Foreskin fibroblast (primary cell): ENCODE measurements at places on chromosomes 12 and 14.

DNA sequence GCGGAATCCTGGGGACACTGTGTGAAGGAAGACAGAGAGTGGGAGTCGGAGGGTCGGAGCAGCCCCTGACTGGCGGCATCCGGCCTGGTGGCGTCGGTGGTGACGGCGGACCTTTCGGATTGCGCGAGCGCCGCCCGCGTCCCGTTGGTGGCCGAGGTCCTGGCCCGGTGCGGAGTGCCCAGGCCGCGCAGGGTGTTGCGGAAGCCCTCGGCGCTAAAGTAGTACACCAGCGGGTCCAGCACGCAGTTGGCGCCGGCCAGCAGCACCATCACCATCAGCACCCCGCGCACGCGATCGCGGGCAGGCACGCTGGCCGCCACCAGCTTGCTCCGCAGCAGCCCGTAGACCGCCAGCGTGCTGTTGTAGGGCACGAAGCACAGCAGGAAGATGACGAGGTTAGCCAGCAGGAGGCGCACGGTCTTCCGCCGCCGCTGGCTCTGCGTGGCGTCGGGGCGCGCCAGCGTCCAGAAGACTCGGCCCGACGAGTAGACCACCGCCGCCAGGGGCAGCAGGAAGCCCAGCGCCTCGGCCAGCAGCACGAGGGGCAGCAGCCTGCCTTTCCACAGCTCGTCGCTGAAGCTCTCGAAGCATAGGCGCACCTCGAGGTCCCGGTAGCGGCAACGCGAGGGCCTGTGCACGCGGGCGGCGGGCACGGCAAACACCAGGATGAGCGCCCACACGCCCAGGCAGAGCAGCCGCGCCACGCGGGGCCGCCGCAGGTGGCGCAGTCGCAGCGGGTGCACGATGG lies 13.1 kb upstream of the CHD4 start:
- DNase-seq = peak; percentile 76

DNA sequence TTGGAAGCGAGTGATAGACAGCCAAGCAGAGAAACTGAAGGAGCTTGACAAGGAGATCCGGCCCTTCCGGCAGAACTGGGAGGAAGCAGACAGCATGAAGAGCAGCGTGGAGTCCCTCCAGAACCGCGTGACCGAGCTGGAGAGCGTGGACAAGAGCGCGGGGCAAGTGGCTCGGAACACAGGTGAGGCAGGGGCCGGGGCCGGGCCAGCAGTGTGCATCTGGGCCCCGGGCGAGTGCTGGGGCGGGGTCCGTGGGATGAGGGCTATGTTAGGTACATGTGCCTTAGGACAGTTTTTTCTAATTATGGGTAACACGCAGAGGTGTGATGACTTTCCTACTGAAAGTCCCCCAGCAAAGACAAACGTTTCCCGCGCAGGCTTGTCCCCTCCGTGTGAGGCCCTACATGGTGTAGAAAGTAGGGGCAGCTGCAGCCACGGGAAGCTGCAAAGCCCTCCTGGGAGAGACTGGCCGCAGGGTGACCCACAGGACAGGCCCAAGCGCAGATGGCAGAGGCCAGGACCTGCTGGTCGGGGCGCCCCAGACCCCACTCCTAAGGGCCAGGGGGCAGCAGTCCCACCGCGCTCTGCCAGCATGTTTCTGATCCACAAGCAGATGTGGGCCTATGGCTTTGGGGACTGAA lies 19.1 kb upstream of the AMN start:
- no peak for DNase-seq

- DNase-seq = no peak
Observed at GRCh38 chr14:105487449-105487985, 831 bp downstream of the CRIP1 start.

GRCh38 chr14:24979725-24980239 lies 70.2 kb downstream of the STXBP6 start:
- no peak for DNase-seq

- no peak for DNase-seq
Observed at GRCh38 chr14:64865109-64865508, 14.6 kb downstream of the SPTB start.

DNA sequence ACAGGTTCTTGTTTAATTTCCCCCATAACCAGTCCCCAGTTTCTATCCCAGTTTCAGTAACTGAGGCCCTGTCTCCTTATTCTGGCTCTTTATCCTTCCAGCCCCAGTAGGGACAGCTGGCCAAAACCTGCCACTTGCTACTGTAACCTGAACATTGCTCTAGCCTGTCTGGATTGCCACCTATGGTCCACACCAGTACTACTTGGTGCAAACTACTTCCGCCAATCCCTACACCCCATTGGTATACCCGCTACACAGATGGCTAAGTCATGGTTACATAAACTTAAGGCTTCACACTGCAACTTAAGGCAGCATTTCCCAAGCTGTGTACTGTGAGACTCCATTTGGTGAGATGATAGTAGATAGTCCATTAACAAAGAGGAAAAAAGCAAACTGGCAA lies 20.3 kb upstream of the C12orf76 start:
- no peak for DNase-seq

GRCh38 chr12:116727261-116727660 lies 10.6 kb downstream of the SPRING1 start:
- DNase-seq = no peak

- DNase-seq = no peak
Observed at GRCh38 chr12:42873401-42873800, 283.9 kb upstream of the PRICKLE1 start.

- DNase-seq = no peak
Observed at GRCh38 chr14:89458713-89459420, 41.8 kb upstream of the FOXN3 start.

GRCh38 chr14:24100197-24100981 lies 6.3 kb downstream of the PCK2 start:
- DNase-seq = no peak

DNA sequence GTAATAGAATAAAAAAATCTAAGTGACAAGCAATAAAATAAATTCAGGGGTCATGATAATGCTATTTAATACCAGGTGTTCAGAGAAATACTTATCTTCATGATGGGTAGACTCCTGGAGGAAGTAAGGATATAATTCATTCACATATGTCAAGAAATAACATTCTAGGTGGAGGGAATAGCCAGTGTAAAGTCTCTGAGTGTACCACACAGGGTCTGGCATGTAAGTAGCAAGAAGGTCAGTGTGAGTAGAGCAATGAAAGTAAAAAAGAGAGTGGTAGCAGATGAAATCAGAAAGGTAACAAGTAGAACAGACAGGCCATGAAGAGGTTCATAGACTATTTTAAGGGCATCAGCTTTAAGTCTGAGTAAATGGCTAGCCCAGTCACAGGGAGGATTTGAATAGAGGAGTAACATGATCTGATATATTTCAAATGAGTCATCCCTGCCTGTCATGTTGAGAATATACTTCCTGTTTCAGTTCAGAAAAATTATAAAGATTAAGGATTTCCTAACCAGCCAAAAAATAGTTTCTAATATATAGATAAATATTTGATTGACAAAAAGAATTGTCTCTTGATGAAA lies 519.9 kb downstream of the C12orf50 start:
- DNase-seq = peak; percentile 12

GRCh38 chr12:100688451-100688864 lies 106.1 kb upstream of the ANO4 start:
- no peak for DNase-seq

DNA sequence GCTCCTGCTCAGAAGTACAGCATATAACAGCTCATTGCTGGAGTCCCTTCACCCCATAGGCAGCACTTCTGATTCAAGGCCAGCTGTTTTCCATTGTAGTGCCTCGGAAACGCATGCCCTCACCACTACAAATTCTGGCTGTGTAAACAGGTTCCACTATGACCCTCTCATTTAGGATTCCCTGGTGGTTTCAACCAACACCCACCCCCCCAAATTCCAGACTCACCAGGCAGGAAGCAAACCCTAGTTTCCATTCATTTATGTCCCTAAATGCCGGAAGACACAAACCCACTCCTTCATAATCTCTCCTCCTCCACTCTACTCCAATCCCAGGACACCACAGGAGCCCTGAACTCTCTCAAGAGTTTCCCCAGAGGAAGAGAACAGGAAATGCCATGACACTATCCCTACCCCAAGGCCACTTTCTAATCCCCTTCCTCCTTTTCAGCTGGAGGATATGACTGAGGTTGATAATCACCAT lies 75.9 kb upstream of the TMPO start:
- DNase-seq = peak; percentile 12

- DNase-seq = no peak
Observed at GRCh38 chr14:31961896-31962295, 115.2 kb upstream of the ARHGAP5 start.

GRCh38 chr12:7304456-7304855 lies 584 bp downstream of the ACSM4 start:
- DNase-seq = no peak

- no peak for DNase-seq
Observed at GRCh38 chr12:24409868-24410267, 460.4 kb upstream of the SOX5 start.

GRCh38 chr12:25979563-25979962 lies 21.1 kb downstream of the RASSF8 start:
- peak; percentile 45 for DNase-seq

DNA sequence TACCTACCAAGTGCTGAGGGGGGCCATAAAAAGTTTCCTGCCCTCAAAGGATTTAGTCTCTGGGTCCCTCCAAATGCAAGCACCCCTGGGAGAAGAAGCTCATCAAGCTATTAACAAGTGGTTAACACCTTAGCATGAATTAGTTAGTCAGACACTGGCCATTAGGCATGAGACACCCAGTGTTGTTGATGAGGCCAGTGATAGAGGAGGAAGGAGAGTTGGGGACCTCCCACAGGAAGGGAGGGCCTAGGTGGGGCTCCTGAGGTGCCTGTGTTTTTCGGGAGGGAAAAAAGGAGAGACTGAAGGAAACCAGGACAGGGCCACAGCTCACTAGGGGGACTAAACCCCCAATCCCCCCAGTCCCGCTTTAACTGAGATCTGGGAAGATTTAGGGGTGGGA lies 4.5 kb upstream of the KRT71 start:
- no peak for DNase-seq

DNA sequence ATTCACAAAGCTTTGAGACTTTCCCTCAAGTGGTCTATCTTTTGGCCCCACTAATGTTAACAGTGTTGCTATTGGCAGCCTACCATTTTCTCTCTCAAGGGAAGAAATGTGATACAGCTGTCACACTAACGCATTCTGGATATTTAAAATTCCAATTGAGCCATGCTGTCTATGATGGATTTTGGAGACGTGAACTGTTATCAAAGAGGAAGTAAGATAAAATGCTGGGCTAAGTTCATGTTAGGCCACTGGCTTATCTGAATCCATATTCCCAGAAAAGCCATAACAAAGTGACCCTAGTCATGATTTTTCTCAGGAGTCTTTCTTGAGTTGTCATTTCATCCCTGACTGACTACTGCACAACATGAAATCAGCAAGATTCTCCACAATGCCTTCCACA lies 200.2 kb downstream of the PHLDA1 start:
- no peak for DNase-seq

DNA sequence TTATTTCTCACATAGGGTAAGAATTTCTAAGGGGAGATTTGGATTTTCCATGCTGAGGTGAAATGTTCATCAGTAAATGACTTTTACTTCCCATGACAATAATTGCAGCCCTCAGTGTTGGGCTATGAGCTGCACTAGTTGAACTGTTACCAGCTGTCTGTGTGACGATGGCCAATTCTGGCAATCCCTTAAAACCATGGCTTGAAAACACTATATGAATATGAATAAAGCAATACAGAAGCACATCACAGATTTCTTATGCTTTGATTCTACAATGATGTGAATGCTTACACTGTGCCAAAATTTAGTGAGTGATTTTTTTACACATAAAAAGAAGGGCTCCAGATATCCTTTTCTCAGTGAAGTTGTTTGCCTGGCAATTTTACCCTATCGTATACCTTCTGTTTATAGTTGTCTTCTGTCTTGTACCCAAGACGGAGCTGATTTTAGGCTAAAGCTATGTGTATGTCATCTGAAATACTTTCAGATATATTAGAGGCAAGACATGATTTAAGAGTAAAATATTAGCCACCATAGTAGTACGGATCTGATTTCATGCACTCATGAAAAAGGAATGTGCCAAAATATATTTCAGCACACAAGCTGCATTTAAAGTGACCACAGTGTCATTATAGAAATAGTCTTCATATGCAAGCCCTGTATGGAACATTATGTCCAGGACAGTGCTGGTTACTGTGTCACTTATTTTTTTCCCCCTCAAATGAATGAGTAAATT lies 52.0 kb downstream of the SLC38A4 start:
- DNase-seq = peak; percentile 44

GRCh38 chr14:89040080-89040459 lies 215.6 kb downstream of the TTC8 start:
- no peak for DNase-seq

- DNase-seq = no peak
Observed at GRCh38 chr14:73428353-73428824, 30.0 kb downstream of the NUMB start.

- no peak for DNase-seq
Observed at GRCh38 chr12:111457071-111457470, 51.3 kb downstream of the SH2B3 start.

DNA sequence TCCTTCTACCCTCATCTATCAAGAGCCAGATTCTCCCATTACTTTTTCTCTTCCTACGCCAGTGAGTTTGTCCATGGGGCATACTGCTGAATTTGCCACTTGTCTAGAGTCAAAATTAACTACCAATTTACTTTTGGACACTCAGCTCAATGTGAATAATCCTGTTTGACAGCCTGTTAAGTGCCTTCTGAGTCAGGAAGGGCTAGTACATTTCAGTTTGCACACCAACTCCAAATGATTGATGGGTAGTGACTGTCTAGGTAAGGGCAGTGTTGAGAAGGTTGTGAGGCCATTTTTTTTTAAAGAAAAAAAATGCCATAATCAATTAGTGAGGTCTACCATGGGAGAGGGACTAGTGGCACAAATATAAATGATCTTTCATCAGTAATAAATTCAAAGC lies 21.8 kb upstream of the TRIM9 start:
- DNase-seq = no peak

DNA sequence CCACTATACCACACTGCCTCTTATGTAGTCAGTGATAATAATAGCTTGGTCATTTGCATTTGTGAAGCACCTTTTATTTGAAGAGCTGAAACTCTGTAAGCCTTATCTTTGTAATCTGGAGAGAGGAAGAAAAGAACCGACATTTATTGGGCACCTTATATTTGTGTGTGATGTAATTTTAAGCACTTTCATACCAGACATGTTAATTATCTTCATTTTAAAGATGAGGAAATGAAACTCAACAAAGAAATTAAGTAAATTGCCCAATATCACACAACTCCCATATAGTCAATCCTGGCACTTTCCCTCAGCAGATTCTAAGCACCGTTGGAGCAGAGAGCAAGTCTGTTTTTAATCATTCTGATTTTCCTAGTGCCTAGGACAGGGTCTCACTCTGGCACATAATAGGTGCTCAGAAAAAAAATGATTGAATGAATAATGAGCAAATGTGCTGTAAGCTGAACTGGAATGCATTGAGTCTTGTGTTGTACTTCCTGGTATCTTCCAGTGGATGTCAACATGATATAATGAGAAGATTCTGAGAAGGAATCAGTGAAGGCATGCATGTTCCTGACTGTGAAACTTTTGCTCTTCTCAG lies 418.9 kb downstream of the ZFP36L1 start:
- DNase-seq = no peak

GRCh38 chr12:12039897-12040296 lies 30.8 kb upstream of the BCL2L14 start:
- no peak for DNase-seq

GRCh38 chr14:99757331-99758070 lies 35.7 kb upstream of the EML1 start:
- peak; percentile 95 for DNase-seq
